CD4-positive, alpha-beta memory T cell (primary cell): ENCODE measurements at places on chromosomes 13 and 19.

GRCh38 chr13:31908696-31909411, 122.7 kb upstream of the FRY start:
- no peak overlapping the region for H3K27ac ChIP-seq
- no peaks in the 10 kb centered on the region for H3K27me3 ChIP-seq
- peaks cover 25% of the 10 kb centered on the region for H3K4me1 ChIP-seq

DNA sequence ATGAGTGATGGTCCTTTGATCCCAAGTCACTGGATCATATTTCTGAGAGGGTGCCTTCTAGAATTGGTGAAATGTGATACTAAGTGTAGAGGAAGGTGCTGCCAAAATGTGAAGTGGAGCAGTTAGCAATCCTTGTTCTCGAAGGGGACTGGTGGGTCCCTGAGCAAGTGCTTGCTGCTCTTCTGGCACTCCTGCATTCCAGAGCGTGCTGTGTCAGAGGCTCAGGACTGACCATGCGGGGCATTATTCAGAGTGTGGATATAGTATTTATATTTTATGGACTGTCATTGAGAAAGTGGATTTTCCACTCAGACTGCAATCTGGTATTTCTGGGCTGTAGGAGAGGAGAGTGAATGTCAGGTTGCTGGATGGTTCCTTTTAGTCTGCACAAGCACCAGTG, 152.6 kb upstream of the KL start:
- no peak for DNase-seq
- H3K4me3 ChIP-seq, result no peak overlapping the region
- no peaks in the 10 kb centered on the region for H3K4me1 ChIP-seq
- H3K36me3 ChIP-seq, result no peaks in the 10 kb centered on the region
- no peaks in the 10 kb centered on the region for H3K27me3 ChIP-seq

- no peak overlapping the region for H3K4me3 ChIP-seq
- H3K27ac ChIP-seq, result no peak overlapping the region
- no peaks in the 10 kb centered on the region for H3K4me1 ChIP-seq
- no peaks in the 10 kb centered on the region for H3K36me3 ChIP-seq
- no peak for DNase-seq
These were observed 1292.4 kb upstream of the MIR17HG start for GRCh38 chr13:90055121-90055520.

DNA sequence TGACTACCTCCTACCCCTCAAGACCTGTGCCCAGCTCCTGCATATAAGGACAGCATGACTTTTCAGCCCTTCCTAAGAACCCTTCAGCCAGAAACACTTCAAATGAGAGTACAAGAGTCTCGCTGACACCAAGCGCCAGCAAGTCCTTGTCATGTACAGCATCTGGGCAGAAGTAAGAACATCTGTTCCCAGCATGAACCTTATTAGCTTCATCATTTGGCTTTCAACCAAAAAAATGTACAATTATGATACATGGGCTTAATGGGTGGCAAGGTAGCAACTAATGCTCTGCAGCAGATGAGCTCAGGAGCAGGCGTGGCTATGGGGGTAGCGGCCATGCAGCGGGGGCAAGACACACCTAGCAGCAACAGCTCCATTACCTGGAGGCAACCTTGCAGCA, 487.6 kb downstream of the COG6 start:
- H3K27me3 ChIP-seq, result no peaks in the 10 kb centered on the region
- H3K4me3 ChIP-seq, result no peak overlapping the region
- H3K4me1 ChIP-seq, result peaks cover 37% of the 10 kb centered on the region
- no peaks in the 10 kb centered on the region for H3K36me3 ChIP-seq

DNA sequence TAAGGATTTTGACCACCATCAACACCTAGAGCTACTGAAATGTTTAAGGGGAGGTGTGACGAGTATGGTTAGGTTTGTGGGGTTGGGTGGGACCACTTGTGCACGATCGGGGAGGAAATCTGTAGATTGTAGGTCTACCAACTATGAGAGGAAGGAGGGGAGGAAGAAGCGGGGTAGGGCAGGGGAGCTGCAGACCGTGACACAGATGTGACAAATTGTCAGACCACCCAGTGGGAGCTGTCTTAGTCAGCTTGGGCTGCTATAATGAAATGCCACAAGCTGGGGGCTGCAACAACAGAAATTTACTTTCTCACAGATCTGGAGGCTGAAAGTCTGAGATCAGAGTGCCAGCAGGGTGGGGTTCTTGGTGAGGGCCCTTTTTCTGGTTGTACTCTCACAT, 62.2 kb upstream of the ARGLU1 start:
- no peak overlapping the region for H3K4me3 ChIP-seq
- no peaks in the 10 kb centered on the region for H3K36me3 ChIP-seq
- no peaks in the 10 kb centered on the region for H3K27me3 ChIP-seq
- no peaks in the 10 kb centered on the region for H3K4me1 ChIP-seq
- DNase-seq, result no peak

DNA sequence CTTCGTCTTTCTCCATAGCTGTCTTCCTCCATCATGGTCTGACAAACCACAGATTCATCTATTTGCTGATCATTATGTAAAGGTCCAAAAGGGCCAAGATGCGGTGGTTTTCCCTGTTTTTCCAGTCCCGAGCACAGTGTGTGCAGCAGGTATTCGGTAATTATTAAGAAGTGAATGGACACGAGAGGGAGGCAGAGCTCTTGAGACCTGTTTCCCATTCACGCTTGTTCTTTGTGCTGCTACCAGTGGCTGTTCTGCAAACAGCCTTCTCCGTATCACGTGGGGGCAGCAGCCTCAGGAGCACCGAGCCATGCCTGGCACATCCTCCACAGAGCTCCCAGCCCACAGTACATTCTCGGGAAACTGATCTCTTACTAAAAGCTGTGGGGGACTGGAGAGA, 50.3 kb downstream of the CCDC70 start:
- no peak overlapping the region for H3K4me3 ChIP-seq
- no peak for DNase-seq
- no peak overlapping the region for H3K27ac ChIP-seq
- no peaks in the 10 kb centered on the region for H3K36me3 ChIP-seq

- no peak overlapping the region for H3K27ac ChIP-seq
- no peaks in the 10 kb centered on the region for H3K36me3 ChIP-seq
- DNase-seq, result no peak
These were observed 224.2 kb upstream of the MAB21L1 start for GRCh38 chr13:35700671-35701070.

GRCh38 chr13:50463719-50464118, 379.8 kb downstream of the DLEU7 start:
- H3K4me1 ChIP-seq, result no peaks in the 10 kb centered on the region
- H3K36me3 ChIP-seq, result no peaks in the 10 kb centered on the region
- no peak overlapping the region for H3K27ac ChIP-seq
- no peak overlapping the region for H3K4me3 ChIP-seq

- H3K36me3 ChIP-seq, result no peaks in the 10 kb centered on the region
- no peak for DNase-seq
- no peaks in the 10 kb centered on the region for H3K27me3 ChIP-seq
These were observed 338.9 kb downstream of the TEX29 start for GRCh38 chr13:111659219-111659775.

GRCh38 chr13:48535766-48536165, 2.9 kb upstream of the RCBTB2 start:
- no peak overlapping the region for H3K27ac ChIP-seq
- DNase-seq, result no peak
- no peaks in the 10 kb centered on the region for H3K36me3 ChIP-seq
- H3K4me1 ChIP-seq, result peaks cover 26% of the 10 kb centered on the region
- H3K27me3 ChIP-seq, result no peaks in the 10 kb centered on the region

DNA sequence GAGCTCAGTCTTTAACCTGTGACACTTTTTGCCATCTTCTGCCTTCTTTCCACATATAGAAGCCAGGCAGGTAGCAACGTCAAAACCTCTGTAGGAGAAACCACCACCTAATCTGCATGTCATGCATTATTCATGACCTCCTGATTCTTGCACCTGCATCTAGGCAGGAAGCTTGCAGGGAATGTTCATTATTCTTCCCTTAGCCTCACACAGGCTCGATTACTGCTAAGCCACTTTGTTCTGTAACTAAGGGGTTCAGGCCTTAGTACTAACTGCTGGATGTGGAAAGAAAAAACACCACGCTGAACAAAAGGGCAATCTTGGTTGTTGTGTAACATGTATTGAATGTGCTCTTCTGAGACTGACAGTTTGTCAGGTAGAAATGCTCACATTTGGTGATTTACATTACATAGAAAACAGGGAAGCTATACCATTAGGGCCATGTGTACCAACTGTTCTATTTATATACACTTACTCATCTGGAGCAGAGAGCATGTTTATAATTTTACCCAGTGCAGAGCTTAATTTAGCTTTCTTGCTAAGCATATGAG, 366.9 kb downstream of the KLF12 start:
- H3K27me3 ChIP-seq, result no peaks in the 10 kb centered on the region
- H3K36me3 ChIP-seq, result no peaks in the 10 kb centered on the region
- H3K4me3 ChIP-seq, result no peak overlapping the region
- peak overlapping the region; percentile 47 for H3K27ac ChIP-seq
- DNase-seq, result peak; percentile 24
- peaks cover 75% of the 10 kb centered on the region for H3K4me1 ChIP-seq

- no peaks in the 10 kb centered on the region for H3K36me3 ChIP-seq
- H3K4me3 ChIP-seq, result no peak overlapping the region
- H3K27ac ChIP-seq, result no peak overlapping the region
- peaks cover 15% of the 10 kb centered on the region for H3K27me3 ChIP-seq
- peaks cover 40% of the 10 kb centered on the region for H3K4me1 ChIP-seq
- DNase-seq, result peak; percentile 47
These were observed 20.4 kb downstream of the LMTK3 start for GRCh38 chr19:48490981-48491792.

GRCh38 chr19:11306337-11306736, 10.4 kb downstream of the TSPAN16 start:
- no peak overlapping the region for H3K4me3 ChIP-seq
- no peak overlapping the region for H3K27ac ChIP-seq
- no peaks in the 10 kb centered on the region for H3K4me1 ChIP-seq
- no peaks in the 10 kb centered on the region for H3K27me3 ChIP-seq
- DNase-seq, result no peak

DNA sequence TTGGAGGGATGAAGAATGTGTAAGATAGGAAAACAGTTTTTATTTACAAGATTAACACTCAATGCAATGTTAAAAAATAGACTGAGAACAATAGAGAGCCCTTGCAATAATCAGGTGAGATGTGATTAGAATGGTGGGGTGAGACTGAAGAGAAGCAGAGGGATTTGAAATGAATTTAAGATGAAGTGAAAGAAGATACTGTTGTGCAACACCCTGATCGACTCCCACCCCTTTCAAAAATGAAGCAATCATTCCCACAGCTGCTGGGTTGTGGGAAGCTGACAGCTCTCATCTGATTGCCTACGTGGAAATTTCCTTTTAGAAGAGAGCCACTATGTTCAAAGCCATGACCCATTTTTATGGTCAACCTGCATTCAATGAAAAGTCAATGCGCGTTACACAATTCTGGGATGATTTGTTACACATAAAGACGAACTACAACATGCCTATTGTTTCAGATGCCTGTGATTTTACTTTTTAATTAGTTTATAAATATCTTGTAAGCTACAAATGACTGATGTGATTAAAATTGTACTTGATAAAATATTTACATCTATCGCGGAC, 1374.8 kb downstream of the PCDH9 start:
- no peak overlapping the region for H3K4me3 ChIP-seq
- H3K36me3 ChIP-seq, result no peaks in the 10 kb centered on the region
- H3K27me3 ChIP-seq, result no peaks in the 10 kb centered on the region
- DNase-seq, result no peak
- no peak overlapping the region for H3K27ac ChIP-seq

GRCh38 chr13:31793246-31793645, 53.9 kb downstream of the RXFP2 start:
- H3K36me3 ChIP-seq, result no peaks in the 10 kb centered on the region
- H3K27me3 ChIP-seq, result no peaks in the 10 kb centered on the region
- no peak for DNase-seq
- H3K27ac ChIP-seq, result no peak overlapping the region

GRCh38 chr19:30163663-30164062, 208.5 kb upstream of the ZNF536 start:
- H3K27me3 ChIP-seq, result no peaks in the 10 kb centered on the region
- DNase-seq, result no peak
- no peaks in the 10 kb centered on the region for H3K36me3 ChIP-seq
- no peak overlapping the region for H3K27ac ChIP-seq
- no peak overlapping the region for H3K4me3 ChIP-seq

DNA sequence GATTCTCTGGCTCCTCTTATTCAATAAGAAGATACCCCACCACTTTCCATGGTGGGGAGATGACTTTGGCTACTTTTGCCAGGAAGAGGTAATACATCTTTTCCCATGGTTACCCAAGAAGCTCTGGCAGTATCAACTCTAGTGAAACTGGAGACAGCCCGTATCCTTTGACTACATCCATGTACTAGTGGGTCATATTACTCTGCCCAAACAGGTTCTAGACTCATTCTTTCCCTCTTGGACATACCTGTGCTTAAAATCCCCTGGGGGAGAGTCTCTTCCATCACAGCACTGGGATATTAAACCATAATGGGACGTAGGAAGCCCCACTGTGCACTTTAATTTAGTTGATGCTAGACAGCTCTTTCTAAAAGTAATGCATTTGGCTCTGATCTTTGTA, 144.7 kb upstream of the KLF12 start:
- no peak for DNase-seq
- no peaks in the 10 kb centered on the region for H3K27me3 ChIP-seq
- H3K27ac ChIP-seq, result no peak overlapping the region

DNA sequence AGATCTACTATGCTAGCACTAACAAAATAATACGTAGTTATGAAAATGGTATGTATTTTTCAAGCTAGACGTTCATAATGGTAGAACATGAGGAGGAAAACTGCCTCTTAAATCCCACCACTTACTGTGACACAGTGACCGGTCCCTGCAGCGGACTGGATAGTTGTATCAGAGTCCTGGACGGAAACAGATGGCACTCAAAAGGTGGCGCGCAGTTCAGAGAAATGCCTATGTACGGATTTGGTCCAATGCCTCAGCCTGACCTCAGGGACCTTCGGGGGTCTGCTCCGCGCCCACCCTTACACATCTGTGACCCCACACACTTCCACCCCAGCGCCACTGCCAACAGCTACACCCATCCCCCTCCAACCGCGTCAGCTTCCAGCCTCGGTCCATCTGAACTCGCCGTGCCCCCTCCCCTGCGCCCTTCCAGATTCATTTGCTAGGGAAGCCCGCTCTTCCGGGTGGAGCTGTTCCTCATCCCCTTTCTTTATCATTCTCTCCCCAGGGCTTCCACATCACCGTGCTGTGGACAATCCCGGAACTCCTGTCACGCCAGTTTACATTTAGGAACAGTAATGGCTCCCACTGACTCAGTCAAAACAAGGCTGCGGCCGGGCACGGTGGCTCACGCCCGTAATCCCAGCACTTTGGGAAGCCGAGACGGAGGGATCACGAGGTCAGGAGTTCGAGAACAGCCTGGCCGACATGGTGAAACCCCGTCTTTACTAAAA, 792 bp upstream of the LENG8 start:
- H3K27me3 ChIP-seq, result no peaks in the 10 kb centered on the region
- no peak for DNase-seq
- H3K4me3 ChIP-seq, result peak overlapping the region; percentile 75
- H3K4me1 ChIP-seq, result peaks cover 46% of the 10 kb centered on the region
- peak overlapping the region; percentile 93 for H3K27ac ChIP-seq
